ENCODE measurements at places on chromosomes 13 and 19. TPM values are rescaled to one million over a fixed set of nuclear protein-coding genes. Genes with fewer than 3 reads are reported as not detected.

Gene CYSLTR2
- total RNA-seq = 7.2 TPM

Gene SLITRK1
- not detected for total RNA-seq

Gene ZNF540
- total RNA-seq = 5.3 TPM

Gene RGL3
- total RNA-seq = 2.9 TPM

Gene ZNF541
- 1.1 TPM for total RNA-seq

DNA sequence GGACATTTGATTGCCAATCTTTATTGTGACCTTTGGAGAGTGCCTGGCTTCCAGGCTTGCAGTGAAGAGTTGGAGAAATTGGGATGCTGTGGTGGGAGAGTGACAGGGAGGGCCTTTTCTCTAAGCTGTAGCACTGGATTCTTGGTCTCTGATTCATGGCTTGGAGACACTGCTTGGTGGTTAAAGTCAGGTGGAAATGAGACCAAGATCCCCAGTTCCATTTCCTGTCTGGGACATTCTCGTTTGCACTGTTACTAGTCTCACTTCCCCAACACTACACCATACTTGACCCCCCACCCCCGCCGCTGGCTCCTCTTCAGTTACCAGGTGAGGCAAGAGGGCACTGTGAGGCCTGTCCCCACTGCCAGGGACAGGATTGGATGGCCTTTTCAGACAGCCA, 2.9 kb downstream of the SUPT5H start:
- no peak for DNase-seq

DNA sequence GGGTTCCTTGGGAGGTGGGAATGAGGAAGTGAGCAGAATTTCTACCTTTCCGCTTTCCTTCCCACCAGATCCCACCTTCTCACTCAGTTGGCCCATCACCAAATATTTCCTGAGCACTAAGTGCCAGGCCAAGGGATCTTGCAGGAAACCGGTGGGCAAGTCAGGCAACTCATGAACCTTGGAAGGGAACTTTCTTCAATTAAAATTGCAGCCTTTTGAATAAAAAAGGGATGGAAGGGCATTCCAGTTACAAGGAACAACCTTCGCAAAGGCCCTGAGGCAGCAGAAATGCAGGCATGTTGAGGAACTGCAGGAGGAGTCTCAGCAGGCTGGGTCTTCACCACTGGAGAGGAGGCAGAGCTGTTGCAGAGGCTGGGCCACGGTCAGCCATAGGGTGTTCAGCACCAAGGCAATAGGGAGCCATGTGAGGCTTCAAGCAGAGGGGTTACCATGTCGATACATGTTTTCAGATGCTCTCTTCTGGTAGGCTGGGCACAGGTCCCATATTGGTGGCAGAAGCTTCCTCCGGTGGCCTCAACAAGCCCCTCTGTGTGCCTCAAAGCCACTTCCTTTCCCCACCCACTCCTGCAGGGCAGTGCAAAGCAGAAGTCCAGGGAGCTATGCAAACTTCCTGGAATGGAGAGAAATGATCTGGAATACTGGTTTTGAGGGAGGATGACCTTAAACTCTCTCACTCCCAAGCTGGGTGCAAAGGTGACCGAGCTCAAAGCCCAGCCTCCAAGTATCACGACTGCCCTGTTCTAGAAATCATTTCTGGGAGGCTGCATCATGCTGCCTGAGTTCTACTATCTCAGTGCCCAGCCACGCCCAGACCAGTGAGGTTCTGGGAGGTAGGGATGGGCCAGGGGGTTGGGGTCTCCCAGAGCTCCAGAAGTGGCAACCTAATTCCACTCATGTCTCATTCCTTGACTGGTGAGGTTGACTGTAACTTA, at the start of gene FUT6:
Gene FUT6, minus strand, starts transcription at position 638 of the 953 bp plus-strand sequence. CDS start 7,135 bp downstream, outside the sequence.
- DNase-seq = no peak

GRCh38 chr13:30169442-30169841, 137.9 kb downstream of the KATNAL1 start:
- no peak for DNase-seq

DNA sequence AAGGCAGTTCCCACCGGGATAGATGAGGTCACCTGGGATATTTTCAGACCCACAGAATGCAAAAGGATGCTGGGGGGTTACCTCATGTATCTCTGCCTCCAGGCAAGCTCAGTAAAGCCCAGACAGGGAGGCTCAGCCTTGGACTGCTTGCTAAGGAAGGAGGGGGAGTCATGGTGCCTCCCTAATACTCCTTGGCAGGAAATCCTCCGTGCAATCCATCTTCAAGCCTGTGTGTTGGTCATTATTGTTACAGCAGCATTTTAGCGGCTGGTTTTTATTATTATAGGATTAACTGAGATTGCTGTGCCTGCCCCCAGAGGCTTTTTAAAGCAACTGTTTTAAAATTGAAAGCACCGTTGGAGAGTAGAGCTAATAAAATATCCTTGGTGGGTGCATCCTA, 188.5 kb upstream of the UBL3 start:
- no peak for DNase-seq

- DNase-seq = no peak
Measured at GRCh38 chr13:45406421-45406820, 11.8 kb downstream of the SLC25A30 start.

Data from heart left ventricle (tissue), 16 donors.